ENCODE measurements at places on chromosomes 1 and 21.
A peak's percentile ranks its signal among the peaks of the same experiment; 100 is the strongest.

DNA sequence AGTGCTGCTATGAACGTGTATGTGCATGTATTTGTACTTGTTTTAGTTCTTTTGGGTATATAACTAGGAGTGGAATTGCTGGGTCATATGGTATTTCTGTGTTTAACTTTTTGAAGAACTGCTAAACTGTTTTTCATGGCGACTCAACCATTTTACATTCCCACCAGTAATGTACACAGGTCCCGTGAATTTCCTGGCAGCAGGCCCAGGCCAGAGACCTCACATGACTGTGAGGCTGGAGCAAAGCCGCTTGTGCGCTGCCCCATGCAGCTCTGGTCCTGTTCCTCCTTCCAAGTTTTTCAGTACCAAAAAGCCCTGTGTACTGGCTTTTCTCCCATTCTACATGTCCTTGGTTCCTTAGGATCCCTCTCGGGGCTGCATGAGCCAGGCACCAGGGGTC, 29.6 kb downstream of the ACOT11 start:
- no peak for DNase-seq

DNA sequence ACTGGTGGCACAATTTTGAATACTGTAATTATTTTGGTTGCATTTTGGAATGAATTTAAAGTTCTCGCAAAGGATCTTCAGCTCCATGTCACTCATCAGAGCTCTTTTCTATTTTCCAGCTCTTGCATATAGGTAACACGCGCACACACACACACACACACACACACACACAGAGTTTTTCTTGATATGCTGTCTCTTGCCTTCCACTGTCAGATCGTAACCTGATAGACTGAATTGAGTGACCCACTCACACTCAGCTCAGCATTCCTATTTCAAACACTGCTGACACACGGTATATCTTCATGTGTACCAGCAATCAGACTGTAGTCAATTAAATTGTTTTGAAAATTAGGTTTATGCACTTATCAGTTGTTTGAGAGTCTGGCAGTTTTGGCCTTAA, 214.1 kb downstream of the PBX1 start:
- DNase-seq = no peak

GRCh38 chr21:45084121-45084520, 9.7 kb downstream of the ADARB1 start:
- no peak for DNase-seq

DNA sequence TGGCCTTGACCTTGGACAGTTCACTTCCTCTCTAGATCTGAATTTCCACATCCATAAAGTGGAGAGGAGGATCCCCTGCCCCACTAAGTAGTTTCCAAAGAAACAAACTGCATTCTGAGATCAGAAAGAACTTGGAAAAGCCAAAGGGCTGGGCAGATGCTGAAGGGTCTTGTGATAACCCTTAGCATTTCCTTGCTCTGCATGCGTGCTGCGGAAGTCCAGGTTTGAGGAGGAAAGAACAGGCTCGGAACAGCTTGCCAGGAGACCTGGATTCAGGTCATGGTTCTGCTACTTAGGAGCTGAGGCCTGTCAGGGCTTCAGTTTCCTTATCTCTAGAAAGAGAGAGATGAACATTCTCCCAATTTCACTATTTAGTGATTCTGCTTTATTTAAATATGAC, 27.2 kb downstream of the IGFN1 start:
- no peak for DNase-seq

DNA sequence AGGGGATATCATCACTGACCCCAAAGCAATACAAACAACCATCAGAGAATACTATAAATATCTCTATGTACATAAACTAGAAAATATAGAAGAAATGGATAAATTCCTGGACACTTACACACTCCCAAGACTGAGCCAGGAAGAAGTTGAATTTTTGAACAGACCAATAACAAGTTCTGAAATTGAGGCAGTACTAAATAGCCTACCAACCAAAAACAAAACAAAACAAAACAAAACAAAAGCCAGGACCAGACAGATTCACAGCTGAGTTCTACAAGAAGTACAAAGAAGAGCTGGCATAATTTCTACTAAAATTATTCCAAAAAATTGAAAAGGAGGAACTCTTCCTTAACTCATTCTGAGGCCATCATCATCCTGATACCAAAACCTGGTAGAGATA, 18.5 kb downstream of the CD84 start:
- DNase-seq = no peak

- no peak for DNase-seq
These were observed 8.3 kb upstream of the C8B start for GRCh38 chr1:56973923-56974742.

- DNase-seq = no peak
These were observed 18.8 kb upstream of the CITED4 start for GRCh38 chr1:40880813-40881549.

DNA sequence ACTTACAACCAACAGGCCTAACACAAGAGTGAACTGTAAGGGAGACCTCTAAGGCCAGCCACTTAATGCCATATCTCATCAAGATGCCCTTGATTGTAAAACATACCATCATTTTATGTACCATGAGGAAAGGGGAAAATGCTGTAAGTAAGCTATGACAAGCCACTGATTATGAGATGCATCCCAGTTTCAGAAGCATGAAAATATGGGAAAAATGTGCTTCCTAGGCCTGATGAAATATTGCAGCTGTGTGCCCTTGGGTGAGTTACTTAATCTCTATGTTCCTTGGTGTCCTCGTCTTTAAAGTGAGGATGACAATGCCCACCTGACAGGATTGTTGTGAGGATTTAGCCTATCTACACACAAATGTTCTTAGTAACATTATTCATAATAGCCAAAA, 28.9 kb downstream of the H3-3A start:
- no peak for DNase-seq

GRCh38 chr1:7526867-7527732, 244.0 kb upstream of the VAMP3 start:
- no peak for DNase-seq

GRCh38 chr1:236759252-236759859, 35.7 kb upstream of the MTR start:
- DNase-seq = peak; percentile 24

GRCh38 chr1:32334274-32334861, 1.7 kb downstream of the MARCKSL1 start:
- no peak for DNase-seq

- no peak for DNase-seq
These were observed 1.5 kb downstream of the QSOX1 start for GRCh38 chr1:180156201-180156600.

- DNase-seq = no peak
These were observed 19.9 kb upstream of the UBE2U start for GRCh38 chr1:64183395-64184002.

DNA sequence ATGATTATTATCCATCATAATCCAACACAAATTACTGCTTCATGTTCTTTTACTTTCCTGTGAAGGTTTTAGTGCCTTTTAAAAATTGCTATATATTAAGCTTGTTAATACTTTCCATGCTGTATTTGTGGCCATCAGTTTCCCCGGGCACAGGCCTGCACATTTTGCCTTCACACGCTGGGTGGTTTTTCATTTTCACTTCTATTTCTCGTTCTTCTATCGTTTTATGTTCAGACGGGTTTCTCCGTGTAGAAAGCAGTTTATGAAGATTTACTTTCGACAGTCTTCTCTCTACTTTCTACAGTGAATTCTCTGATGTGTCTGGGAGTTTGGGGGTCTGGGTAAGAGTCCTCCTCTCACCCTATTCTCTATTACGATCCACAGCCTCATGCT, 9.5 kb downstream of the RUNX3 start:
- DNase-seq = no peak

DNA sequence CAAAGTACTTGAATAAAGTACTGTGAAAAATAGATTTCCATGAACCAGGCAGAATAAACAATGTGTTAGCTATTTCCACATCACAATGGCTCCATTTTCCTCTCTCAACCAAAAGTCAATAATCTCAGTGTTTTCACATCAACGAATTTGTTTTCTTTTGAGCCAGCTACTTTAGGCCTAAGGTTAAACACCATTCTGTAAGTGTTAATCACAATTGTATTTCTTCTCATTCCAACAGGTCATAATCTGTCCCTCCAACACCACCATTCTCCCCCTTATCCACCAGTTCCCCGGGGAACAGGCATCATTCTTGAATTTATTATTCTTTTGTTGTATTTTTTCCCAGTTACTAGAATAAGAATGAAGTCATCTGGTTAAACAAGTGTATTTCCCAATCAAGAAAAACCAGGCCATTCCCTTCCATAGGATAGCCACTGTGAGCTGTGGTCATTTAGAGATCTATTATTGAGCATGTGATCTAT, 66.2 kb upstream of the PALMD start:
- no peak for DNase-seq

Measured in GM12891 (cell line).